Fibroblast of upper back skin (primary cell): ENCODE measurements at places on chromosomes 12 and 14.

- no peak for DNase-seq
These were observed 2.3 kb downstream of the EVL start for GRCh38 chr14:100067481-100067880.

DNA sequence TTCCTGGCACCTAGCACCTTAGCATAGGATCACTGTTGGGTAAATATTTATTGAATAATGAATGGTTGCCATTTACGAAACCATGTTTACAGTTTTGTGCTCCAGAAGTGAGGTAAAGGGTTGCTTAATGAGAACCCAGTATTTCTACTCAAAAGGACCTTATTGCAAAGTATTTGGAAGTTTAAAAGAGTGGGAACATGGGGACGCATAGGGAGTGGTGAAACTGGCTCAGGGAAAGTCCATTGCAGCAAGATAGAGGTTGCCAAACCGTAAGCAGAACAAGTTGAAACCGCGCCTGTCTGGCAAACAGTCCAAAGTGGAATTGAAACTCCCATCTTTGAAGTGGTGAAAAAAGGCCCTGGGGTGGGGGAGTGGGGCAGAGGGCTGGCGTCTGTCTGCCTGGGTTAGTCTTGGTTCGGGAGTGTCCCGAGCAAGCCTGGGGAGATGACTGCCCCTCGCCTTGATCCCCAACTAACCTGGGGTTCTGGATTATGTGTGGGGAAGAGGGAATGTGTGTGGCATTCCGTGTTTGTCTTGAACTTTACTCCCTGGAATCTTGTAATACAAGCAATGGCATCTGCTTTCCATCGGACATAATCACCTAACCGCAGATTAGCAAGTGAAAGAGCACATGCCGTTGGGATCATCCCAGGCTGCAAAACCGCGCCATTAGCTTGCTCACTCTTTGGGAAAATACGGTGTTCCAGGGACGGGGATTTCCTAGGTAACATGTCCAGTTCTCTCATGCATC, 7.2 kb downstream of the ALDH2 start:
- DNase-seq, result peak; percentile 83

DNA sequence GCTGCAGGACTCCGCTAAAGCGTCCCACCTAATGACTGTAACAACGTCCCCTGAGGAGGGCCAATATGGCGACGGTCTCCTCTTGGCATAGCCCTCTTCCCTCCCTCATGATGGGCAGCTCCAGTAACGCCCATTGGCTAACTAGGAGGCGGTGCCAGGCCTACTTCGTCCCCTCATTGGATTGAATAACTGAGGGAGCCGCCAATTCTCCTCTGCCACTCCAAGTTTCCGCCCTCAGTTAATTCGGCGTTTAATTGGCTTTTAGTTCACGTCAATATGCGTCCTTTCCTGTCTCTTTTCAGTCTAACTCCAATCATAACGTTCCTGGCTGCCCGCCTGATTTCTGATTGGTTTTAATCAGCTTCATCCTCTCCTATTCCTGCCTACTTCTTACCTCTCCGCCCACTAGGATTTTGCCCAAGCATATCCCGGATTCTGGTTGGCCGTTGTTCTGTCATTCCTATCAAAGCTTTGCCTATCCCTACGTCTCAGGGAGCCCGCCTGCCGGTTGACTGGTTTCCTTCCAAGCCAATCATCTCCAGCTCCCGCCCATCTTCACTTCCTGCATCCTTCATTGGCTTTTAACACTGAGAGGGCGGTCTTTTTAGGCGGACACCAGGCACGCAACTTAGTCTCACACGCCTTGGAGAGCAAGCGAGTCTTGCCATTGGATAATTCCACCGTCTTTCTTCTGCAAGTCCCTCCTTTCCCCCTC, 430 bp upstream of the SP1 start:
- peak; percentile 100 for DNase-seq

GRCh38 chr12:108690542-108691174, 40.7 kb downstream of the CORO1C start:
- DNase-seq, result no peak

- DNase-seq, result peak; percentile 4
These were observed 62.7 kb downstream of the ERH start for GRCh38 chr14:69335371-69335771.

DNA sequence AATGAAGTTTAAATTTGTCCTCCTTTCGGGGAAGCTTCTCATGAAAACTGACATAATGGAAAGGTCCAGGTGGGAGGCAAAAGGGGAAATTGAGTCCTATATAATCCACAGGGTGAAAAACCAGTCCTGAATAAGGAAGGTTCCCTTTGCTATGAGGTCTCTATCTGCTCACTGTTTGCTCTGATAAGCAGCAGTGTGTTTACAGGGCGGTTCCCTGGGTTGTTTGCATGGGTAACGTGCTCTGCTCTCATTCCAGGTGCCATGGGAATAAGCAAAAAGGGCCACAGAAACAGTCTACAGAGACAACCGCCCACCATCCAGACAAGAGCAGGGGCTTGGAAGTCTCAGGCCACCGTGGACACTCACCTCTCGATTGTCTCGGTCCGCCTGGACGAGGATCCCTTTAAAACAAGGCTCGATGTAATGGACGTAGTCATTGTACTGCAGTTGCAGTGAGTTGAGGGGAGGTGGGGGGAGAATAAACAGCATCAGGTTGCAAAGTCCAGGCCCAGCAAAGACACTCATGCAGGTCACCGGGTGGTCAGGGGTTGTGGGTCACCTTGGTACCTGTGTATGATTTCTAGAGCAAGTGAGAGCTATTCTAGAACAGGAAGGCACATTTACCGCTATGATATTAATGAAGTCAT, 32.7 kb downstream of the CACNA2D4 start:
- no peak for DNase-seq

- DNase-seq, result peak; percentile 68
These were observed 3.3 kb upstream of the KRT18 start for GRCh38 chr12:52945389-52946232.

DNA sequence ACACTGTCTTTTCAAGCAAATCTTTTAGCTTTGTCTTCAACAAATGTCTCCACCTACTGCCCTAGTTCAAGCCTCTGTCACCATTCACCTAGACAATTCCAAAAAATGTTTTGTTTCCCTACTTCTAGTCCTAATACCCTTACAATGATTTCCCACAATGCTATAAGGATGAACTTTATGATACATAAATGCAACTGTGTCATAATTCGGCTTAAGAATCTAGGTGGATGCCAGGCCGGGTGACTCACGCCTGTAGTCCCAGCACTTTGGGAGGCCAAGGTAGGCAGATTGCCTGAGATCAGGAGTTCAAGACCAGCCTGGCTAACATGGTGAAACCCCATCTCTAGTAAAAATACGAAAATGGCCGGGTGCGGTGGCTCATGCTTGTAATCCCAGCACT, 20.7 kb upstream of the CREBL2 start:
- no peak for DNase-seq

- DNase-seq, result no peak
These were observed 39.1 kb downstream of the RNFT2 start for GRCh38 chr12:116777245-116777644.

DNA sequence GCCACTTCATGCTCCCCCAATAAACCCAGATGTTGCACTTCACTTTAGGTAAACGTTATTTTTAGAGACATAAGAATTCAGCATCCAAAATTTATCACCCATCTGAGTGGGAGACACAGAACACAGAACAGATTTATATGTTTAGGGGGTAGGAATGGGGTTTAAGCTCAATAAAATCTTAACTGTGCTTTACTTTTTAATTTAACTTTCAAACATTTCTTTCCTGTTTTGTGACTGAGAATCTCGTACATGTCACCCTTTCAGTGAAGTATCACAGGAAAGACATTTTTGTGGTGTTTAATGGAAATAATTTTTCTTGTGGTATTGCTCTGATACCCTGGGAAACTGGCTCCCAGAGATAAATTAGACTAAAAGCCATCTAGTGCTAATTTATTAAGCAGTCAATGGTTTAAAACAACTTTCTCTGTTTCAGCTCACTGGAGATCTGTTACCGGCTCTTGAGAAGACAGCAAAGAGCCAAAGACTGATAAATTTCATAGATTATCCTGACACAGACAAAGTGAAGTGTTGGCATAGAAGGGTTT, 148.0 kb upstream of the BMP4 start:
- DNase-seq, result no peak
